Gastrocnemius medialis (tissue), 4 donors: ENCODE measurements at places on chromosomes 5 and 9. TPM values are rescaled to one million over a fixed set of nuclear protein-coding genes. Genes with fewer than 3 reads are reported as not detected.

DNA sequence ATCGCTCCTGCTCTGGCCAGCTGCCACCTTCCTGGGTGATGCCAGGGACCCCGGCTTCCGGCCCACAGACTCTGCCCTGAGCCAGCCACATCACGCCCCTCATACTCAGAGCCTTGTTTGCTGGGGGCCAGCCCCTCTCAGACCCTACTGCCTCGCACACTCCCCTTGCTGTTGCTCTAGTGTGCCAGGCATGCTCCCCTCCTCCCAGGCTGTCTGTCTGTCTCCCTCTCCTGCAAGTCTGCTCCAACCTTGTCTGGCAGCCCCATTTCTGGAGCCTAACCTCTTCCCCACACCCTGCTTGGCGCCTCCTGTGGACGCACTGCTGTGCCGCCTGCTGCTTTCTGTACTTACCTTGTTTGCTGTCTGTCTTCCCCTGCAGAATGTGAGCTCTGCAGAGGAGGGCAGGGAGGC lies 184.7 kb downstream of the HSPA4 start:
- DNase-seq: no peak

GRCh38 chr5:138472353-138472752 lies 7.1 kb downstream of the EGR1 start:
- no peak for DNase-seq

SEC16A gene
- 50.4 TPM for total RNA-seq

DNA sequence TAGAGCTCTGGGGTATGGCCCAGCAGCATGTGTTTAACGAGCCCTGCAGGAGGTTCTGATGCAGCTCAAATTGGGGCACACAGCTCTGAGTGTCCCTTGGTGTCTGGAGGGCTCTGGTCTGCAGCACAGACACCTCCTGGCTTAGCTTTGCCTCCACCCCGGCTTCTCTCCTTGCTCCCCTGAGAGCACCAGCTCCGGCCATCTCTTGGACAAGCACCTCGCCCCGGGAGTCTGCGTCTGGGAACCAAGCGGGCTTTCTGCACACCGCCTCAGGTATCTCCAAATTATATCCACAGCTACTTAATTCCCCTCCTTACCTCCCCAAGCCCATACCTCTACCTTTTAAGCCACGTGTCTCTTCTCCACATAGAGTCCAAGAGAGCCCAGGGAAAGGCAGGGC lies 83.7 kb upstream of the IRX4 start:
- DNase-seq: no peak

- DNase-seq: no peak
These were observed 16.1 kb downstream of the EQTN start for GRCh38 chr9:27280860-27281259.

PCDHGB6 gene
- total RNA-seq: 3.2 TPM

CDH18 gene
- total RNA-seq: not detected

CCDC192 gene
- total RNA-seq: not detected

GRCh38 chr5:121731377-121731776 lies 120.3 kb upstream of the FTMT start:
- DNase-seq: no peak

MYMK gene
- not detected for total RNA-seq

- no peak for DNase-seq
These were observed 67.8 kb downstream of the NIPSNAP3B start for GRCh38 chr9:104831681-104832080.

GRCh38 chr9:131405428-131405827 lies 11.5 kb downstream of the PRRC2B start:
- DNase-seq: peak; percentile 36

- DNase-seq: no peak
These were observed 50.6 kb downstream of the TGFBI start for GRCh38 chr5:136079195-136079985.

FGFR4 gene
- 3.5 TPM for total RNA-seq
